ENCODE measurements at places on chromosomes 5 and 9.
A peak's percentile ranks its signal among the peaks of the same experiment; 100 is the strongest.

- DNase-seq = no peak
Measured at GRCh38 chr5:39191216-39191615, 28.1 kb downstream of the FYB1 start.

DNA sequence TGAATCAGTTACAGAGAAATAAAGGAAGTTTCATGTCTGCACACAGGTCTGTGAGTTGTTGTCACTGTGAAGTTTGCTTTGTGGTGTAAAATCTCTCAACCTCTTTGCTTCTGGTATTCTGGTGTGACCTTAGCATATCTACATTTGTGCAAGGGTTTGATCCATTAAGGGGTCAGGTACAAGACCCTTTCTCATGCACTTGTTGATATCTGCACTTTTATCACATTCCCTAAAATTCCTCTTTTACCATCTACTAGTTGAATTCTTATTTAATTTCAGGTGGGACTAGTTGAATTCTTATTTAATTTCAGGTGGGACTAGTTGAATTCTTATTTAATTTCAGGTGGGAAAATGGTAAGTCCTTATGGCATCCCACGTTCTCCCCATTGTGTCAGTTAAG lies 306.7 kb upstream of the ZNF608 start:
- no peak for DNase-seq

DNA sequence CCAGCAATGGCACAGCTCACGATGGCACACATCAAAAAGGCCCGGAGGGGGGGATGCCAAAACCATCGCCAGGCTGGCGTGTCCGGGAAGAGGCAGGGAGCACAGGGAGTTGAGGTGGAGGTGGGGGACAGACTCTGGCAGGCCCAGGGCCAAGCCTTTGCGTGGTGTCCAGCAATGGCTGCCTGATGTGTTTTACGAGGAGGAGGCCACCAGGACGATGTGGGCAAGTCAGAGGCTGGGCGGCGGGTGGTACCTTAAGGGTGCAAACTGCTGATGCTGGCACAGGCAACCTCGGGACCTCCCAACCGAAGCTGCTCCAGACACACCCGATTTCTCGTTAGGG lies 4.7 kb downstream of the VAV2 start:
- DNase-seq = no peak

DNA sequence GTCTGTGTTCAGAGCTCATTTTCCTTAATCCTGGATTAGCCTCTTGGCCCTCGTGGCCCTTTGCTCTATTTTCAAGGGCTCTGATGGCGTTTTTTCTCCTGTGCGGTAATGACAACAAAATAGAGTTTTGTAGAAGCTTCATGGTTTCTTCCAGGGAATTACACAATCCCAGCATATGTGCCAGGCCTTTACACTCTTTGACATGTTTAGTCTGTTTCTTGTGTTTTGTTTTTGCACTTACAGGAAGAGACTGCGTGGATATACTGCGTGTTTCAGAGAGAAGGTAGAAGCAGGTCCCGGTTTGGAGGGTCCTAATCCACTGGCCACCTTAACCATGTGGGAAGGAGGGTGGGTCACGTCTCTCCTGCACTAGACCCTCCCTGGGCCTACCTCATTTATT lies 400.2 kb upstream of the IRX4 start:
- no peak for DNase-seq

DNA sequence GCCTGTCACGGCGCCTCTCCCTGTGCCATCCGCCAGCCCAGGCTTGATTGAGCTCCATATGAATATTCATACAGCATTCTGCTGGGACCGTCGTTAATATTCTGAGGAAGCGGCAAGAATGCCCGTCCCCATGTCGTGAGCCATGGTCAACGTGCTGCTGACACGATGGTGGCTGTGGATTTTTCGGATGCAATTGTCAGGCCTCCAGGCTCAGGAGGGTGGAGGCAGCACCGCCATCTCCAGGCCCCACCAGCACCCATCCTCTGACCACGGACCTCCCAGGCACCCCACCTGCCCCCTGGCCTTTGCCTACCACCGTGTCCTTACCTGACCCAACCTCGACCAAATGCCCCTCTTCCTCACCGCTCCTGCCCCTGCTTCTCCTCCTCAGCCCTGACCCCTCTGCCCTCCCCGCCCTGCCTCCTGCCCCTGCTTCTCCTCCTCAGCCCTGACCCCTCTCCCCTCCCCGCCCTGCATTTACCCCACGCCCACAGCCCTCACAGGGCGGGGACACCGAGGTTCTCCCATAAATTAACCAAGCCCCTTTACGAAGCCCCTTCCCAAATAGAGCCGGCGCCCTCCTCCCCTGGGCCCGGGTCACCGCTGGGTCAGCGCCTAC lies 9.9 kb downstream of the TMEM250 start:
- no peak for DNase-seq

DNA sequence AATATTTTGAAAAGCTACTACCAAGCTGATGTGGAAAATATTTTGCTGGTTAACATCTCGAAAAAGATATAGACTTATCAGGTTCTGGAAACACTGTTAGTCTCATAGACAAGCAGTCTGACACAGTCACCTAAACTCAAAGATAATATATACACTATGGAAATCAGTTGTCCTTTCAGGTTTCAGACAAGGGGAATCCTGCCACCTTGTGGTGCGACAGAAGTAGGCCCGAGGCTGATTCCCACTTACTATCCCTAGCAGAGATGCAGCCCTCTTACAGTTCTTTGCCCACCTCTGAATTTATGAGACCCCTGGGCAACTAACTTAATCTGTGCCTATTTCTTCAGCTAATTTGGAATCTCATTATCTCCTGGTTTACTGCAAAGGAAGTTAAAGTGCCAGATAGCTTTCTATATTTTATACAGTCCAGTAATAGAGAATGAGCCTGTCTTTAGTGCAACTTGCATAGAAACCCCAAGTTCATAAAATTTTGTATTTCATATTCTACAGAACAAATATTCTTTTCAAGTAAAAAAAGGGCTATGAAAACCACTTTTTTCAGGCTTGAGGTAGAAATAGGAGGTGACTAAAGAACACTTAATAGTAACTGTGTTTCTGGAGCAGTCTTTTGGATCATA lies 16.9 kb downstream of the RAD1 start:
- DNase-seq = peak; percentile 60

GRCh38 chr5:57802131-57802530 lies 319.5 kb upstream of the ACTBL2 start:
- DNase-seq = no peak

GRCh38 chr9:88891040-88891439 lies 100.2 kb upstream of the S1PR3 start:
- no peak for DNase-seq

DNA sequence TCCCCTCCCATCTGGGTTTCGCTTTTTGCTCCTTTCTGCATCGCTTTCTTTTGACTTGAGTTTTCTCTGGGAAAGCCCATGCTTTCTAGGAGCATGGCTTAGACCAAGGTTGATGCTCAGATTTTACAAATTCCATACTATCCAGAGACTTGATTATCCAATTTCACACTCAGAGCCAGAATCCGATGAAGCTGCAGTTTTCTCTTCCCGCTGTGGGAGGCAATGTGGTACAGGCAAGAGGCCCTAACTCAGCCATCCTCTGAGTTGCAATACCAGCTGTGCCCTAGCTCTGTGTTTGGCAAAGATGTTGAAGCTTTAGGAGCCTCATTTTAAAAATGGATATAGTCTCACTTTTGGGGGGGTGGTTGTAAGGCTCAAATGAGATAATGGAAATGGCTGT lies 85.1 kb downstream of the BRINP1 start:
- DNase-seq = peak; percentile 70

GRCh38 chr9:80501635-80502034 lies 929.9 kb downstream of the TLE4 start:
- no peak for DNase-seq

DNA sequence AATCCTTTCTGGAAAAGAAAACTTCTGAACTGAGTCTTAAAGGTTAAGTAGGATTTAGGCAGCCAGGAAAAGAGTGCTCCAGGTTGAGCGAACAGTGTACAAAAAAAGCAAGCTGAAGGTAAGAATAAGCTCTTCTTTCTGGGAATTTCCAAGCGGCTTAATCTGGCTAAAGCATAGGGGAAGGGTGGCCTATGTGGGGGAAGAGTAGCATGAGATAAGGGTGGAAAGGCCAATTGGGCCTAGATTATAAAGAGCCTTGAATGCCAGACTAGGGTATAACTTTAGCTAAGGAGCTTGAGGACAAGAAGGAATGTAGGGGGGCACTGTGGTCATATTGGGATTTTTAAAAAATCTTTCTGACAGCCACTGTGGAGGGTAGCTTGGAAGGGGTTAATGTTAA lies 37.3 kb upstream of the NR5A1 start:
- no peak for DNase-seq

DNA sequence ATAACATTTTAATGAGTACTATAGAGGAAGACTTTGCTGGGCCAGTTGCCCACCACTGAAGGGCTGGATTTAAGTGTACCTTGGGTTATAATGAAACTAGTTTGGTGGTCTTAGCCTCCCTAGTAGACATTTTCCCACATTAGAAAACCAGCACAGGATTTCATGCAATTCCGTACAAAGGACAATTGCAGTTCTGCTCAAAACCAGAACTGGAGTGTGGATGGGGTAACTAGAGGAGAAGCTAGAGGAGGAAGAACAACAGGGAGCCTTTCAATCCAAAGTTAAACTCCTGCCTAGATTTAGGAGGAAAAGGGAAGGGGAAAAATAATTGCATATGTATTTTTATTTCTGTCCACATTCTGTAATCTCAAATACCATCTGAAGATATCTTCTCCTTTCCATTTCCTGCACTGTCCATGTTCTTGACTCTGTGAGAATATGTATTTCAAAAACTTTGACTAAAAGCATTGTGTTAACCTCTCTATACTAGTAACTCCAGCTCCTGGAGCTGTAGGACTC lies 97.5 kb upstream of the SSBP2 start:
- no peak for DNase-seq

DNA sequence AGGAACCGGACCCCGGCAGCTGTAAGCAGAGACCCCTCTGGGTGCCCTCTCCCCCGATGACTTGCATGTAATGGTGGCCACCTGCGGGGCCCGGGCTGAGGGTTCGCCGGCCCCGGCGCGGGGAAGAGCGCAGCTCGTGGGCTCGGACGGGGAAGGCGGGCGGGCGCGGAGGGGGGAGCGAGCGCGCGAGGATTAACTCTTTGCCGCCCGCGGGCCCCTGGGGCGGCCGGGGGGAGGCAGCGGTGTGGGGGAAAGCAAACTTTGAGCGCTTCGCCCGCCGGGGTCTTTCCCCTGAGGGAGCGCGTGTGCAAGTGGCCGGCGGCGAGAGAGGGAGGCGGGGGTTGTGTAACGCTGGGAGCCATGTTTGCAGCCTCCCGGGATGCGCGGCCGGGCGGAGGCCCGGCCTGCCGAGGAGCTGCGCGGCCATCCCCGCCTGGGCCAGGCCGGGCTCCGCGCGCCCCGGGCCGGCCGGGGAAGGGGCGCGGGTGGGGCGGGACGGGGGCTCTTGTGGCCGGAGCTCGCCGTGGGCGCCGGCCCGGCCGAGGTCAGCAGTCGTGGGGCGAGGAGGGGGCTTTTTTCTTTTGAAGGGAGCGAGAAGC lies 547 bp downstream of the ANP32B start:
- peak; percentile 31 for DNase-seq

- no peak for DNase-seq
Measured at GRCh38 chr5:132376694-132377641, 7.5 kb downstream of the SLC22A5 start.

DNA sequence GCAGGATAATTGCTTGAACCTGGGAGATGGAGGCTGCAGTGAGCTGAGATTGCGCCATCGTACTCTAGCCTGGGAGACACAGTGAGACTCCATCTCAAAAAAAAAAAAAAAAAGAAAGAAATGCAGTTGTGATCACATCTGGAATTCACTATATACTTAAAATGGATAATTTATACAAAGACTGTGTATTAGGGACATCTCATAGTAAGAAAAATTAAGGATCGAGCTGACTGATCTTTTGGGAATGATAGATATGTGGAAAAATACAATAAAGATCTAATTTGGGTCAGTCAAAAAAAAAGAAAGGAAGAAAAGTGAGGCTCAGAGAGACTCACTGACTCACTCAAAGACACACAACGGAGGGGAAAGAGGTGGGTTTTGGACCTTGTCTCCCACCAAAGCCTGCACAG lies 73.2 kb upstream of the STXBP1 start:
- DNase-seq = no peak

- DNase-seq = no peak
Measured at GRCh38 chr5:32298059-32298415, 14.7 kb downstream of the MTMR12 start.

DNA sequence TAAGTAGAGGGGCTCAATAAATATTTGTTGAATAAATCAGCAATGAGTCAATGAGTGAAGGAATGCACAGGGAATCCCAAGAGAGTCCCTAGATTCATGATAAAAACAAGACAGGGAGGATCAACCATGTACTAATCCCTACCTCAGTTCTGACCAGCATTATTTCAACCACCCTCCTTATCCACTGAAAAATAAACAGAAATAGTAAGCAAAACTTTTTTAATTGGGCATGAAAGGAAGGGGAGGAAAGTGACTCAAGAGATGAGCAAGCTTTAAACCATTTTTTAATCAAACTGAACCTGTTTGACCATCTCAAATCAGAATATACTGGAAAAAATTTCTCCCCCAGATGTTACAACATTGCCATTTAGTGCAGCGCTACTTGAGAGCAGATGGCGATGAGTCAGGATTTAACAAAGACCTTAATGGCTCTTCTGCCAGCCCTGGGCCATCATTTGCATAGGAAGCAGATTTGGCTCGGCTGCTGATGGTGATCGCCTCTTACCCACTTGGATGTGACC lies 194.8 kb upstream of the SLC30A5 start:
- DNase-seq = no peak

DNA sequence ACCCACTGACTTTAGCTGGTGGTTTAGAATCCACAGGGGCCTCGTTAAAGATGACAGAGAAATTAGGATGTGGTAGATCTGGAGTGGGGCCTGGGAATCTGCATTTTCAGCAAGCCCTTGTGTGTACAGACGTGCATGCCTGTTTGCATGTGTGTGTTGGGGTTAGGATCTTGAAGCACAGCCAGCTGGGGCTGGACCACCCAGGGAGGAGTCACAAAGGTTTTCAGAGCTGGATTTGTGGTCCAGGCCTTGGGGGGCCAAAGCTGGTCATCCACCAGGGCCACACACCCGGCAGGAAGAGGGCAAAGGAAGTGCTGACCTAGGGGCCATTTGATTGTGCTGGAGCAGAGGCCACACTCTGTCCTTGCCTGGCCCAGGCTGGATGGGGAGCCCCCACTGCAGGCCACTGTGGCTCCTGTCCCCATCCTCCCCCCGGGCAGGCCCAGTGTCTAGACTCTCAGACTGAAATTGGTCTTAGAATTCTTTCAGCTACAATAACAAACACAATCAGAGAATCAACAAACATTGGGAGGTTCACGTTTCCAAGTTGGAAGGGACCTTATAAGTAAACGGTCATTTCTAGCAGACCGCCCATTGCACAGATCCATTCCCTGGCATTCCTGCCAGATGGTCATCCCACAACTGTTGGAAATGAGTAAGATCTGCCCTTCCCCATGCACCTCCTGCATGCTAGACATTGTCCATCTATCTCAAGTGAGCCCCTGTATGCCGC lies 10.3 kb downstream of the CDX1 start:
- no peak for DNase-seq
